Bladder microvascular endothelial cell (primary cell): ENCODE measurements at places on chromosomes 5 and 9. TPM values are rescaled to one million over a fixed set of nuclear protein-coding genes. Genes with fewer than 3 reads are reported as not detected.

The FGFR4 gene
- total RNA-seq = 1.3 and 3.6 TPM in 2 replicates

The NCS1 gene
- total RNA-seq = 7.8 and 15.5 TPM in 2 replicates

The TAF11L5 gene
- not detected in 2 replicates for total RNA-seq

The PALM2AKAP2 gene
- total RNA-seq = 0.06 and 0.16 TPM in 2 replicates

The WNT8A gene
- not detected in 2 replicates for total RNA-seq

The PPP2R2B gene
- total RNA-seq = not detected in 2 replicates

The ORM2 gene
- total RNA-seq = not detected in 2 replicates

The ADGRV1 gene
- under 0.01 and 0.06 TPM in 2 replicates for total RNA-seq

The CKS2 gene
- 97.5 and 108 TPM in 2 replicates for total RNA-seq

The STK32A gene
- 0.31 TPM in 1 of 2 replicates, not detected in the other for total RNA-seq

The S100Z gene
- not detected in 2 replicates for total RNA-seq

The NEUROG1 gene
- not detected in 2 replicates for total RNA-seq

The C9orf153 gene
- 0.94 TPM in 1 of 2 replicates, not detected in the other for total RNA-seq

The TAF11L3 gene
- total RNA-seq = not detected in 2 replicates

The DMGDH gene
- total RNA-seq = 0.50 TPM in 1 of 2 replicates, not detected in the other

The GABRA1 gene
- total RNA-seq = not detected in 2 replicates

The AFF4 gene
- 15.2 and 43.6 TPM in 2 replicates for total RNA-seq

The GCNT4 gene
- 0.25 and 0.81 TPM in 2 replicates for total RNA-seq

The OR1L6 gene
- not detected in 2 replicates for total RNA-seq

The WDR38 gene
- total RNA-seq = not detected in 2 replicates

The CAMK2A gene
- not detected in 2 replicates for total RNA-seq

The ZNF622 gene
- total RNA-seq = 30.9 and 35.3 TPM in 2 replicates

The RMND5B gene
- 26.1 and 47.1 TPM in 2 replicates for total RNA-seq

The BHMT2 gene
- 0.16 and 1.3 TPM in 2 replicates for total RNA-seq

The CDC42SE2 gene
- 30.6 and 47.2 TPM in 2 replicates for total RNA-seq

The WNK2 gene
- total RNA-seq = 0.06 TPM in 1 of 2 replicates, not detected in the other

The COL23A1 gene
- total RNA-seq = under 0.01 and 0.06 TPM in 2 replicates

The ST8SIA4 gene
- total RNA-seq = 3.2 and 9.4 TPM in 2 replicates

The CYLC2 gene
- not detected in 2 replicates for total RNA-seq

The IFNA13 gene
- total RNA-seq = not detected in 2 replicates

The OTP gene
- total RNA-seq = not detected in 2 replicates

The NMUR2 gene
- not detected in 2 replicates for total RNA-seq

The SOWAHA gene
- total RNA-seq = not detected in 2 replicates

The SLC36A3 gene
- not detected in 2 replicates for total RNA-seq

The TXNDC8 gene
- not detected in 2 replicates for total RNA-seq

The SLC46A2 gene
- total RNA-seq = not detected in 2 replicates

The PCSK1 gene
- total RNA-seq = 0.81 and 2.8 TPM in 2 replicates

The BRINP1 gene
- 0.06 and 0.16 TPM in 2 replicates for total RNA-seq

The CRHBP gene
- total RNA-seq = 0.49 and 0.88 TPM in 2 replicates

The SLC34A1 gene
- not detected in 2 replicates for total RNA-seq

The C9orf152 gene
- not detected in 2 replicates for total RNA-seq

The PCDHA9 gene
- 0.06 TPM in 1 of 2 replicates, not detected in the other for total RNA-seq

The FAXDC2 gene
- 2.8 and 15.9 TPM in 2 replicates for total RNA-seq

The NOTCH1 gene
- total RNA-seq = 132 and 251 TPM in 2 replicates

The SLCO4C1 gene
- not detected in 2 replicates for total RNA-seq

The MLLT3 gene
- total RNA-seq = 8.1 and 9.6 TPM in 2 replicates
